ENCODE measurements at places on chromosomes 2 and 18. TPM values are rescaled to one million over a fixed set of nuclear protein-coding genes. Genes with fewer than 3 reads are reported as not detected.

GRCh38 chr18:52278191-52278590 is 61.8 kb upstream of the DCC start:
- DNase-seq = no peak

- no peak for DNase-seq
Observed at GRCh38 chr2:53490659-53491058, 276.9 kb upstream of the CHAC2 start.

SERPINB2 gene
- total RNA-seq = 0.47 TPM

- DNase-seq = no peak
Observed at GRCh38 chr2:216857131-216857550, 2.7 kb downstream of the TNP1 start.

- DNase-seq = no peak
Observed at GRCh38 chr2:241894681-241895426, 25.3 kb downstream of the RTP5 start.

DNA sequence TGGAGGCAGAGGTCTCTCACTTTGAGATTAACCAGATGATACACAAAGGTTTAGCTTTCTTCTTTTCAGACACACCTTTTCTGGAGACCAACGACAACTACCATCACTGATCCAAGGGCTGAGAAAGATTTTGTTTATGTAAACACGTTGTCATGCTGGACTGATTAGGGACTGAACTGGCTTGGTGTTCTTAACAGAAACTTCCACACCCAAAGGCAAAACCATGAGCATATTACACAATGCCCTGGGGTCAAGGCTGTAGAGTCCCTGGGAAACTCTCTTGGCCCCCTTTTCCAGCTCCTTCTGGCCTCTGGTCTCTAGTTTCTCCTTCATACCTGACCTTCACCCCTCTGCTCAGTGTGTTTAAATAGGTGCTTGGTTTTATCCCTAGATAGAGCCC is 447.0 kb upstream of the TCF4 start:
- no peak for DNase-seq

GRCh38 chr18:57956491-57956890 is 87.5 kb upstream of the NEDD4L start:
- no peak for DNase-seq

GRCh38 chr2:179049546-179050311 is at the start of gene CCDC141:
TSS of gene CCDC141 (minus strand) at chr2:179050137. CDS start at chr2:179049941, 196 bp downstream.
- DNase-seq = no peak

GRCh38 chr18:49335677-49336076 is 124.8 kb downstream of the DYM start:
- DNase-seq = no peak

GRCh38 chr2:60936757-60937156 is 55.4 kb downstream of the REL start:
- no peak for DNase-seq

DNA sequence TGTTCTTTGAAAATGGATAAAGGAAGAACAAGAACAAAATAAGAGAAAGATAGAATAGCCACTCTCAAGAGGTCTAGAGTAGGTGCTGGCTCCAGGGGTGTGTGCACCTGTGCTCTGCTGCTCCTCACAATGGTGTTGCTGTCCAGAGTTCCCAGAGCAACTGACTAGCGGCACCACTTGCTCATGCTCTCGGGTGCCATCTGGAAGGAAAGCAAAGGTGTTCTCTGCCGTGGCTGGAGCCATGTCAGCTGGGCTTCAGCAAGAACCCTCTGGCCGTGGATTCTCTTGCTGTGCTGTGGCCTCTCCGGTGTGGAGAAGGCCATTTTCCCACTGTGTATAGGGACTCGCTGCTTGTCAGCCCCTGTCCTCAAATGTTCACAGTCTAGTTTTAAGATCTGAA is 114.6 kb upstream of the TEX51 start:
- no peak for DNase-seq

GRCh38 chr2:179991344-179991743 is 15.8 kb downstream of the CWC22 start:
- DNase-seq = peak; percentile 18

GAREM1 gene
- 21.4 TPM for total RNA-seq

PROC gene
- total RNA-seq = not detected

Measured in MCF 10A (cell line).